SK-N-DZ (cell line): ENCODE measurements at places on chromosomes 5 and 9.
A peak's percentile ranks its signal among the peaks of the same experiment; 100 is the strongest.

GRCh38 chr5:37787742-37788141, 52.1 kb downstream of the GDNF start:
- DNase-seq, result no peak

DNA sequence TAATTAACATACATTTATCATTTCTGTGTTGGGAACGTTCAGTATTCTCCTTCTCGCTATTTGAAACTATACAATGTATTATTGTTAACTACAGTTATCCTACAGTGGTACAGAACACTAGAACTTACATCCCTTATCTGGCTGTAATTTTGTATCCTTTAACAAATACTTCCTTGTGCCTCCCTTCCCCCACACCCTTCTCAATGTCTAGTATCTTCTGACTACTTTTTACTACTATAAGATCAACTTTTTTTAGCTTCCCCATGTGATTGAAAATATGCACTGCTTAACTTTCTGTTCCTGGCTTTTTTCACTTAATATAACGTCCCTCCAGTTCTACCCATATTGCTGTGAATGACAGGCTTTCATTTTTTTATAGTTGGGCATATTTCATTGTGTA, 253.5 kb downstream of the RAB3C start:
- no peak for DNase-seq

DNA sequence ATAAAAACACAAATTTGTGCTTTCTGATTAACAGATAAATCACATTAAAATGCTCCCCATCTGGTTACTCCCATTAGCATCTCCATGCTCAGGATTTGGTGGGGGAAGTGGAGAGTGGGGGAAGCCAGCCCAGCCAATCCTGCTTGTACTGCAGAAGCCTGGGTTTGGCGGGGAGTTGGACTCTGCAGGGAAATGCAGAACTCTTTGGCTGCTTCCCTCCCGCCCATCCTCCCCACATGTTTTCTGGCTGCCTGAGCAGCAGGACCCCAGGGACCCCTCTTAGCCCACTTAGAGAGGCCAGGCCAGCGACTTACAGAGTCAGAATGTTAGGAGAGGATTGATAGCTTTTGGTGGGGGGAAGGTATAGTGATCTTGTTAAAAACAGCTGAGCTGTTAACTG, 59.5 kb upstream of the FOXI1 start:
- DNase-seq, result peak; percentile 32

GRCh38 chr9:103364753-103365152, 369.6 kb downstream of the CYLC2 start:
- DNase-seq, result no peak

- DNase-seq, result no peak
Observed at GRCh38 chr5:108461628-108462367, 79.9 kb upstream of the FBXL17 start.

GRCh38 chr9:17349831-17350230, 215.0 kb downstream of the CNTLN start:
- DNase-seq, result no peak
